ENCODE measurements at places on chromosomes 1 and 21.

- DNase-seq = no peak
Observed at GRCh38 chr1:182286761-182287160, 104.8 kb downstream of the GLUL start.

GRCh38 chr21:41124641-41125201 lies 43.2 kb upstream of the BACE2 start:
- DNase-seq = no peak

DNA sequence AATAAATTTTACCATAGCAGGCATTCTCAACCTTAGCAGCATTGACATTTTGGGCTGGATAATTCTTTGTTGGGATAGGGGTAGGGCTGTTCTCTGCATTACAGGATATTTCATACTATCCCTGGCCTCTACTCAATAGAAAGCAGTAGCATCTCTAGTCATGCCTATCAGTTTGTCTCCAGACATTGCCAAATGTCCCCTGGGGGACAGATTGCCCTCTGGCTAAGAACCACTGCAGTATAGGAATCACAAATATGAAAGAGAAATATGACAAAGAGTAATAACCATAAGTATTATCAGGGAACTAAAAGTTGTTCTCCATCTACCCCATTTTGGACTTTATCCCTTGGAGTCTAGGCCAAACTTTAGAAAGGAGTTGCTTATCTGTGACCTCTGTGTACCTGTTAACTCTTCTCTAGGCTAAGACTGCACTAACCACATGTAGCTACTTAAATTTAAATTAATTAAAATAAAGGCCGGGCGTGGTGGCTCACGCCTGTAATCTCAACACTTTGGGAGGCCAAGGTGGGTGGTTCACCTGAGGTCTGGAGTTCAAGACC lies 76.1 kb downstream of the AGO3 start:
- peak; percentile 99 for DNase-seq

DNA sequence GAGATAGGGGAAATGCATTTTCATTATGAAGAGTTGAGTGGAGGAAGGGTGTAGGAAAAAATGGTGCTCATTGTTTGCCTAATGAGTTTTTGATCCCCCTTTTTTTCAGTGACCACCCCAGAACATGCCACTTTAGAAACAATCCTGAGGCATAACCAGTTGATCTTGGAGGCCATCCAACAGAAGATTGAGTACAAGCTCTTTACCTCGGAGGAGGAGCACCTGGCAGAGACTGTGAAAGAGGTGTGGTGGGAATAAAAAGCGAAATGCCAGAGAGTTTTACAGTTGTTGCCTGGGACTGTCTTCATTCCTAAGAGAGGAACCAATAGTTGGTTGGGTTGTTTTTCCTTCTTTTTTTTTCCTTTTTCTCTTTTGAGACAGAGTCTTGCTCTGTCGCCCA lies 54.3 kb upstream of the EPHA8 start:
- DNase-seq = no peak

- no peak for DNase-seq
Observed at GRCh38 chr1:231679109-231679508, 52.5 kb downstream of the DISC1 start.

GRCh38 chr1:20200966-20201365 lies 14.6 kb upstream of the PLA2G2C start:
- no peak for DNase-seq

DNA sequence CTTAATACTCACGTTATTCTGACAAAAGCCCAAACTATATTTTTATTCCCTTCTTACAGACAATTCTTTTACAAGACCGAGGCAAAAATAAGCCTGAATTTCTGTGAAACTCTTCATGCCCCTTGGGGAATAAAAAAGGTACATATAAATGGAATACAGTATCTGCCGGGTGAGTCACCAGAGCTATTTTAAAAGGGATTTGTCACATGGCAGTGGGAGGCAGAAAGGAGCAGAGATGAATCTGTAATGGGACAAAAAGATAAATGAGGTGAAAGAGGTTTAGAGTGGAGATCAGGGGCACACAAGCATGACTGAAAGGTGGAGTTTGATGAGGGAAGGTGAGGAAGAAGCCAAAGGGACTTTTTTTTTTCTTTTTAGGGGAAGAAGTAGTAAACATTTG lies 8.8 kb downstream of the XCL1 start:
- no peak for DNase-seq

DNA sequence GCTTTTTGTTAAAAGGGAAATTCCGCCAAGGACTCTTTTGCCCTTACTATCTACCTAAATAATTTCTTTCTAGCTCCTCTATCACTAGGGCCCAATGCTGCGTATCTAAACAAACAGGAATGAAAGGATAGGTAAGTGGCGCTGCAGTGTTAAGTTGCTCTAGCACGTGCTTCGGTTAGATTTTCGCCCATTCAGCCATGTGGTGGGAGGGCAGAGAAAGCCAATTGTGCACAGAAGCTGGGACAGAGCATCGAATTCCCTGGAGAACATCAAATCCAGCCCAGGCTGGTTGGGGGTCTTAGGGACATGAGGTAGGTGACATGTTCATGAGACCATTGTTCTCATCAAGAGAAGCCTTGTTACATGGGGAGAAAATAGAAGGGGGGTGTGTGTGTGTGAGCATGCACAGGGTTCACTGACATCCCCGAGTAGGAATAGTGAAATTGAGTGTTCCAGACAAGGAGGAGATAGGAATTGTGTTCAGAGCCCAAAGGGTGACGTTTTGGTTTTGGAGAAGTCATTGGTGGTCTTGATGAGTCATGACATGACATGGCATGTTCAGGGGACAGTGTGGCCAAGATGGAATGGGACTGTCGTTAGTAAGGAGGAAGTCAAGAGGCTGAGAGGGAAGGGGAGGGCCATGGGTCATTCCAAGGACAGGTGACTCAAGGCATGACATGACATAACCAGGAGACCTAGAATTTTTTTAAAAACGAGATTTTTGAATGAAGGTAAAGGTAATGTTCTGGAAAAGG lies 107.1 kb downstream of the TLR5 start:
- DNase-seq = no peak

- no peak for DNase-seq
Observed at GRCh38 chr1:242240691-242241090, 241.8 kb upstream of the MAP1LC3C start.

DNA sequence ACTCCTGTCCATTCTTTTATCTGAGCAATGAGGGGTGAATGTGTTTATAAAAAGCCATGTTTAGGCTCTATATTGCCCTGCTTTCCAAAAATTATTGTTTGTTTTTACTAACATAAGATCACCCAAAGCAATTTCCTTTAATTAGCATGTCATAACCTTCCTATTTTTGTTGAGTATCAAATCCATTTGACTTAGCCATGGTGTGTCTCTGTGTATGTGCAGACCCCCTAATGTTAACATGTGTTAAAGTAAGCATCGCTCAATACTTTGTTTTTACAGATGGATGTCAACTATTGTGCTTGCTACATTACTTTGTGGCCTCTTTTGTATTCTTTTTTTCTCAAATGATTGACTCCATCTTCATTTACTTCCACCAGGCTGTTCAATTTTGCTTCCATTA lies 585.4 kb downstream of the USP25 start:
- DNase-seq = no peak

- no peak for DNase-seq
Observed at GRCh38 chr21:45872902-45873301, 108.7 kb upstream of the COL6A1 start.

DNA sequence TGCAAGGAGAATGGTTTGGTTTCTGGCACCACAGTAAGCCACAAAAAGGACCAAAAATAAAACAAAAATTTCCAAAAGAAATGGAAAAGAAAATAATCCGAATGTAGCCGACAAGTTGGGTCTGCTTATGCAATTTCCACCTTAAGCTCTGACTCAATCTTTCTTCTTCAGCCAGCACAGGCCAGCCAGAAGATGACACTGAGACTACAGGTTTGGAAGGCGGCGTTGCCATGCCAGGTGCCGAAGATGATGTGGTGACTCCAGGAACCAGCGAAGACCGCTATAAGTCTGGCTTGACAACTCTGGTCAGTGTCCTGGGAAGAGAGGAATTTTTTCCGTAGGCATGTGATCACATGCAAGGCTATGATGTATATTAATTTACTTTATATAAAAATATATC lies 23.4 kb downstream of the PDPN start:
- no peak for DNase-seq

- DNase-seq = peak; percentile 4
Observed at GRCh38 chr1:193264313-193265065, 78.1 kb upstream of the B3GALT2 start.

- DNase-seq = no peak
Observed at GRCh38 chr21:46264690-46265144, 20.7 kb downstream of the MCM3AP start.

- DNase-seq = peak; percentile 86
Observed at GRCh38 chr1:152141971-152142584, 16.9 kb downstream of the RPTN start.

GRCh38 chr1:3175486-3175885 lies 106.5 kb downstream of the PRDM16 start:
- no peak for DNase-seq

DNA sequence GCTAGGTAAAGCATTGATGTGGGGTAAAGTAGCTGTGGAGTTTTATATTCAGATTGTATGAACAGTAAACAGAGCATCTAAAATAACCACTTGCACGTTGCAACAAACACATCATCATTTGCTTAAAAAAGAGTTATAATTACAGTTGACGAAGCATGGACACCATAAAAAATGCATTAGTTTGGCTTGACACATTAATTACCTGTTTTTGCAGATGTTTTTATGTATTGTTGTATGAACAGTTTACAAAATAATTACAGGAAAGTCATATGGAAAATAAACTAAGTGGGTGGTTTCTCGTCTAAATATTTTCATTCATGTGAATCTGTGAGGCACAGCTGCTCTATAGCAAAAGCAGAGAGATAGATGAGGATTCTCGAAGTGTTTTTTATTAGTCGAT lies 108.3 kb downstream of the RPS6KC1 start:
- DNase-seq = no peak

DNA sequence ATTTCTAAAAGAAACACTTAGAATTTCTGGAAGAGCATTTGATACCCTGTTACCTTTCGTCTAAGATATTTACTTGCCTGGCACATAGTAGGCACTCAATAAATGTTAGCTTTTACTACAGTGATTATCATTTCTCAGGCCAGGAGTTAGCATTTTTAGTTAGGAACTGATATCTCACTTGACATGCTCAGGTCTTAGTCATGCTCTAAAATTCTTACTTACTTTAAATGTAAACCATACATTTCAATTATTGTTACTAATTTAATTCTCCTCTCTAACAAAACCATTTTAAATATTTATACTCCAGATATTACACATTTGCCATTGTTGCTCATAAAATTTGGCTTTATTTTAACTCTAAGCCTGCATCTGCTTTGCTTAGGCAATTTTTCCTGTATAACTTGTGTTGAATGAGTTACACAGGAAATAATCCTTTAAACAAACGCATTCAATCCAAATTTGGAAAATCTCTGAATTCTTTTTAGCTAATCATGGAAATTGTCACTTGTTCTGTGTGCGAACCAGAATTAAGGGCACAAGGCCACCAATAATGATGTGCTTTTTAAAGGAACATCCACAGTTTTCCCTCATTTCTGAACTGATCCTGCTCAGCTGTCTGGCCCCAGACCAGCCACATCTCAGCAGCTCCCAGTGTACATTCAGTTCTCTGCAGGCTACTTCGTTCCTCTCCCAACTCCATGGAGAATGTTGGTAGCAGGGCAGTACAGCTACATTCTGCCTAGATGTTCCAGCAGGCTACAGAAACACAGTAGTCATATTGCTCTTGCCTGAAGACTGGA lies 15.6 kb downstream of the NIBAN1 start:
- DNase-seq = no peak

DNA sequence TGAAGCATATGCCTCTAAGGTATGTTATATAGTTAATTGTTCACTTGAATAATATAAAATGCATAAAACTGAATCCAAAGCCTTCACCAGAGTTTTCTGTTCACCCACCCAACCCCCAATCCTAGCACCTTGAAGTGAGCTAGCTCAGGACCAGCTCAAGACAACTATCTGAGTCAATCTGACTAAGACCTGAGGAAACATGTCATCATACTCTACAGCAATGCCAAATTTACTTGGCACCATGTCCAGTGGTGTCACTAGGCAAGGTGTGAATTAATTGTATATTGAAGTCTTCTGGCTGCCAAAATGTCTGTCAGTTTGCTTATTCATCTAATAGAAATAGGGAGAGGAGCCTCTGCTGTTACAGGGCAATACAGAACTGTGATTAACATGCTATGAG lies 3.8 kb downstream of the DNASE2B start:
- DNase-seq = no peak

GRCh38 chr1:15540186-15540585 lies 13.5 kb downstream of the DNAJC16 start:
- DNase-seq = no peak

- no peak for DNase-seq
Observed at GRCh38 chr1:86345042-86345441, 51.1 kb downstream of the ODF2L start.

GRCh38 chr21:30382201-30382600 lies 10.1 kb upstream of the KRTAP13-2 start:
- no peak for DNase-seq

DNA sequence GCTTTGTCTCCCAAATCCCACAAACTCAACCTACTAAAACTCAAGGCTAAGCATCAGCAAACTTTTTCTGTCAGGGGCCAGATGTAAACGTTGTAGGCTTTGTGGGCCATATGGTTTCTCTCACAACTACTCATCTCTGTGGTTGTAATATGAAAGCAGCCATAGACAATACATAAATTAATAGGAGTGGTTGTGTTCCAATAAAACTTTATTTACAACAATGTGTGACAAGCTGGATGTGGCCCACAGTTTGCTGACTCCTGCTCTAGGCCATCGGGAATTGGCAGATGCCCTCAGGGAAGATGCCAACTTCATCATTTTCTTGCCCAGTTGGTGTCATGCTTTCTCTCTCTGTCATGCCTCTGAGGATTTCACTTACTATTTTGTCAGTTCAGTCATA lies 17.5 kb upstream of the ERRFI1 start:
- no peak for DNase-seq

DNA sequence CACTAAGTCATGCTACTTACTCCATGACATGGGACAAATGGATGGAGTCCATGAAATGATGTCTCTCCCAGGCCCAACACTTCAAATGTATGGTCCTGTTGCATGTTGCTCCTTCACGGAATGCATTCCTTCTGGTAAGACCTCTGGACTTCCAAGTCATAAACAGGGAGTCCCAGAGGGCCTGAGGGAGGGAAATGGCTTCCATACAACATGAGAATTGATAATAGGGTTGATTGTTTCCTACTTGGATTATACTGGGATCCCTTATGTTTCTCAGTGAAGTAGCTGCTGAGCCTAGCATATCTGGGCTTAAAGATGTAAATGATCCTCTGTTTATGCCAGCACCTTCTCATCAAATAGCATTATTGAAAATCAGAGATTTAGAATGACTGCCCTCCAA lies 104.2 kb upstream of the MAGI3 start:
- DNase-seq = no peak

DNA sequence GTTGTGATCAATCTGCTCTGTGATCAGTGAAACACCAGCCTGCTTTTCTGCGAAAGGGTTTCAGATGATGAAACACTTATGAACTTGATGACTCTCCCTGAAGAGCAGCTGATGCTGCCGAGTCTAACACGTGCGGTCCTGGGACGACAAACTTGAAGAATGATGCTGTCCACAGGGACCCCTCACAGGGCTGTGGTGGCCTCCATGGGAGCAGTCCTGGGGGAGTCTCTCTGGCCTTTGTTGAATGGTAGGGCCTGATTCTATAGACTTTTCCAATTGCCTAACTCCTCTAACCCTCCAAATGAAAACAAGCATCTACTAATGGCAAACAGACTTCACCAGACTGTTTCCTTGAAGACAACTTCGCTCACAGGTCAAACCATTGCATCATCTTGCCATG lies at the start of gene OR2T10:
TSS of gene OR2T10 (minus strand) at position 112 of the 400 bp plus-strand sequence. CDS start 3,932 bp downstream, outside the sequence.
- no peak for DNase-seq

- DNase-seq = peak; percentile 91
Observed at GRCh38 chr1:107750364-107750959, 214.5 kb downstream of the VAV3 start.

- DNase-seq = no peak
Observed at GRCh38 chr1:56509713-56510641, 69.4 kb downstream of the PLPP3 start.

Measured in trophoblast cell (in vitro differentiated cells and primary cell).